ENCODE measurements at places on chromosomes 4 and X.

- DNase-seq: no peak
These were observed 13.2 kb upstream of the IRF2 start for GRCh38 chr4:184487503-184487902.

DNA sequence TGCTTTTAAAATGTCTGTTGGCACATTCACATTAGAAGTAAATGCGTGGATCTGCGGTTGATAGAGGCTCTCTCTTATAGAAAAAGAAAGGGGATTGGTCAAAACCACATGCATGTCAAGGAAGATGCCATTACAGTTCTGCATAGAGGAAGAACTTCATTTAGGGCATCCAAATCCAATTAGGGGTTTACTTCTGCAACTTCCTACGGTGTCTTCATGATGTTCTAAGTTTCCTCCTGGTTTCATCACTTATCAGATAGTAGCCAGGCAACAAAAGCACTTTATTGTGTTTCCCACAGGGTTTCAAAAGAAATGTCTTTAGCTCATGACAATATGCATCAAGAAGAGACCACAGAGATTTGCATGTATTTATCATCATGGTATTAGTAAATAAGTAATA is 136.0 kb upstream of the HPGD start:
- no peak for DNase-seq

DNA sequence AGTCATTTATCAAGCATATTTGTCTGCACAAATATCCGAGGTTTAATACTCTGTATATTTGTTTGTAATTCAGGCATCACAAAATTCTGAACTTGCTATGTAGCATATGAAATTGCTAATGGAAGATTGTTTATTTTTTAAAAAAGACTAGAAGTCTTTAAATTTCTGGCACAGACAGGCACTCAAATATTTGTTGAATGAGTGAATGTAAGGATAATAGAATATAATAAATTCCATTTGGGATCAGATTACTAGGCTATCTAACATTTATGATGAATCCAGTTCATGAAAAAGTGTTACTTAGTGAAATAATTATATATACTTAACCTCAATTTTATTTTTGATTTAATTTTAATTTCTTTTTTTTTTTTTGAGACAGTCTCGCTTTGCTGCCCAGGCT is 30.4 kb upstream of the TEC start:
- DNase-seq: no peak

GRCh38 chr4:110106931-110107296 is 91.5 kb downstream of the ELOVL6 start:
- DNase-seq: no peak

DNA sequence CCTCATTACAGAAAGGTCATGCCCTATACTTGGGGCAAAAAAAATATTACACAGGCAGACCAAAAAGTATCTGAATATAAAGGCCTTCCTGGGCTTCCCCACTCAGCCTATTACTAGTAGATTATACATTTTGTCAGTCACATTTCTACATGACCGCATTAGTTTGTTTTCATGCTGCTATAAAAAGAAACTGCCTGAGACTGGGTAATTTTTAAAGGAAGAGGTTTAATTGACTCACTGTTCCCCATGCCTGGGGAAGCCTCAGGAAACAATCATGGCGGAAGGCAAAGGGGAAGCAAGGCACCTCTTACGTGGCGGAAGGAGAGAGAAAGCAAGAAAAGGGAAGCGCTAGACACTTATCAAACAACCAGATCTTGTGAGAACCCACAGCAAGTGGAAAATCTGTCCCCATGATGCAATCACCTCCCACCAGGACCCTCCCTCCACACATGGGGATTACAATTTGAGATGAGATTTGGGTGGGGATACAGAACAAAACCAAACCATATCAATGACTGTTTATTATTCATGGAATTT is 1312.0 kb downstream of the PCDH7 start:
- no peak for DNase-seq

DNA sequence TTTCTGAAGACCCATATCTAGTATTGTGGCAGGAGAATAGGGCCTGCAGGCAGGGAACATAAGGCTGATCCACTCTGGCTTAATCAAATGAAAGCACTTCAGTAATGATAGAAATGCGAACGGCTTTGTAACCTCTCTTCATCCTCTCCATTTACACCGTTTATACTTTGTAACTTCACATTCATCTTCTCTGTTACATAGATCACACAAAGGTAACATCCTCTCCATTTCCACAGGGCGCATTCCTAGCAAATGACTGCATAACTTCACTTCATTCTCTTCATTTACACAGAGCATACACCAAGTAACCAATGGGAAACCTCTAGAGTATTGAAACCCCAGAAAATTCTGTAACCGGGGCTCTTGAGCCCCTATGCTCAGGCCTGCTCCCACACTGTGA is 65.5 kb upstream of the SLC34A2 start:
- no peak for DNase-seq

DNA sequence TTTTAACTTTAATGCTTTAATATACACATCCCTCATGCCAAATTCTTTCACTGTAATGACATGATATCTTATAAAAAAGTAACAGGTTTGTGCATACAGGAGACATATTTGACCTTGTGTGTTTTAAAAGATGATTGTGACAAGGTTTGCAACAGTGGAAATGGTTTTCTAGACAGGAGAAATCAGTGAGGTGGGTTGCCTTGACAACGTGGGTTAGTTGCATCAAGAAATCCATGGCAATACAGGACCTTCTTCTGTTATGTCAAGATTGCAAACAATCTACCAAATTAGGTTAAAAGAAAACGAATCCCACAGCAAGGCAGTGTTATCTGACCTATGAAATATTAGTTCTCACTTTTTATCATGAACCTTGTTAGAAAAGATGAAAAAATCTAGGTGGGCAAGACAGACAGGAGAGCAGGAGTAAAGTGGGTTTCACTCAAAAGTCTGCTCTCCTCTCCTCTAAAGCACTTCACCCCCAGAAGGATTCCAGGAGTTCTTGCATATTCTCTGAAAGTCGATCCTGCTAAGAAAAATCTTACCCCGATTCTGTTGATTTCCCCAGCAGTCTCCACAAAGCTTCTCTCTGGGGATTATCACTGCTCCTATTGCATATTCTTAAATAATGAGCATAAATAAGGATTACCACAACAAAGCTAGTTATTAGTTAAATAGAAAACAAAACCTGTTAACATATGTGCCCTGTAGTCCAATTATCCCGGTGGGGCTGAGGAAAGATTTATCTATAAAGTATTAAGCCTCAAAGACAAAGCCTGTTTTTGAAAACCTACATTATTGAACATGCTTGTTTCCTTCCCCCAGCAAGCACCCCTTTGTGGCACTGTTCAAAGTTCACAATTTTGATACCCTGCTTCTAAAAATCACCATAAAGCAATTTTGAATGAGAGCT is 71.0 kb downstream of the TMA16 start:
- DNase-seq: no peak

GRCh38 chr4:172758586-172759340 is 409.8 kb upstream of the GALNT7 start:
- no peak for DNase-seq

GRCh38 chr4:142671516-142671915 is 174.6 kb downstream of the INPP4B start:
- DNase-seq: no peak

GRCh38 chrX:154090731-154091130 is 6.8 kb downstream of the MECP2 start:
- DNase-seq: no peak

DNA sequence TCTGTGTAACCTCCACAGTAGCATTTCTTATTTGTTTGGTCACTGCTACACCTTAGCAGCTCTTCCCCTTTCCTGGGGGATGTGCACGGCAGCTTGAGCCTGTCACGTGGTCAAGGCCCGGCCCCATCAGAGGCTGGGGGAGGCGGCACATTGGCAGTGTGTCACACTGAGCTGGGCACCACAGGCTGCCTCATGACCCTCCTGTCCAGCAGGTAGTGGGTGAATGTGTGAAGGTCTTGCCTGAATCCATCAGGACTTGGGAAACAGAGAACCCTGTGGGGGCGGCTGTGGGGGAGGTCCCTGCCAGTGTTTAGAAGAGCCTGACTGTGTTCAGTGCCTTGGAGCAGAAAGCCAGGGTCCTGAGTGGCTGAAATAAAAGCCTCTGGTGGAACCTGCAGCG is 33.2 kb downstream of the WFS1 start:
- DNase-seq: no peak

DNA sequence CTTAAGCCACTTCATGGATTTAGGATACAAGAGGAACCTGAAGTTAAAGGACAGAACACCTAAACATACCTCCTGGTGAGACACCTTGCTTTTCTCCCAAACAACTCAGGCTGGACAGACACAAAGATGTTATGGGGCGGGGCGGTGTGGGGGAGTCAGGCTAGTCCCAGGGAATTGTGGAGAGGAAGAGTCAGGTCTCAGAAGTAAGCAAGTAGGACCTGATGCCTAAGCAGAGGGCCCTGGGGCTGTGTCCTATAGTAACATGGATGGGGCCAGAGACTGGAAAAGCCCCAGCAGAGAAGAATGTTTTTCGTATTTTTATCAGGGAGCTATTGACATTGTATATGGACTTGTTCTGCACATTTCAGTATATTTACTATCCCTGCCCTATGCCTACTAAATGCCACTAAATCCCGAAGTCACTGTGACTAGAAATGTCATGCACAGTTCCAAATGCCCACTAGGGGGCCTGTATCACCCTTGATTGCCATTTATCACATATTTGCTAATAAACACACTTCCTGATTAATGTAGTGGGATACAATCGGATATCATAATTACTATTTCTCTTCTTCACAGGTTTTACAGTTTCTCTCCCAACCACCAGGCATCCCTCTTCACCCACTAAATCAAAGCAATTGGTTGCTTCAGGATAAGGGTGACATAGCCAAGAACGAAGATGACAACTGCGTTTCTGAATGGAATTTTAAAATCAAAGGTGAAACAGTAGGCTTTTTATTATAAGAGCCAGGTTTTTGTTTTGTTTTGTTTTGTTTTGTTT is 23.8 kb upstream of the ARHGAP10 start:
- peak; percentile 19 for DNase-seq

DNA sequence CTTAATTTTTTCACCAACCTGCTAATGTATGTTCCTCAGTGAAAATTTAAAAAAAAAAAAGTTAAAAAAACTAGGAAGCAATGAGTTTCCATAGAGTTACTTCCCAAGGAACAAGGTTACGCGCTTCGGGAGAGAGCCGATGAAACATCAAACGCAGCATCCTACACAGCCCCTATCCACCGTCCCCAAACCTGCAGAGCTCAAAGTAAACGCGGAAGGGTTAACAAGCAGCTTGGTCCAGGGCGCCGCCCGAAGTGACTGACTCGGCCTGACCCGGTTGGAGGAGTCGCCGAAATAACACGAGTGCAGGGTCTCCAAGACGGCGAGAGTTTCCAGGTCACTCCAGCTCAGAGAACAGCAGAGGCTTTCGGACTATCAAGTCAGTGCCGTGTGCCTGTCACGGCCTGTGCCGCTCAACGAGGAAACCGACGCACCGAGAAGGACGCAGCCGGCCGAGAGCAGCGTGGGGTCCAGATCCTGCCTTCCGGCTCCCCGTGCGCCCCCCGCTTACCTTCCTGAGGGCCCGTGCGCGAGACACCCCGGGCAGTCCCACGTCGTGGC is 512 bp downstream of the NOP14 start:
- peak; percentile 57 for DNase-seq

- DNase-seq: no peak
These were observed 37.5 kb downstream of the CBR4 start for GRCh38 chr4:168972596-168972995.

GRCh38 chr4:110621839-110622751 is 782 bp downstream of the PITX2 start:
- DNase-seq: no peak

DNA sequence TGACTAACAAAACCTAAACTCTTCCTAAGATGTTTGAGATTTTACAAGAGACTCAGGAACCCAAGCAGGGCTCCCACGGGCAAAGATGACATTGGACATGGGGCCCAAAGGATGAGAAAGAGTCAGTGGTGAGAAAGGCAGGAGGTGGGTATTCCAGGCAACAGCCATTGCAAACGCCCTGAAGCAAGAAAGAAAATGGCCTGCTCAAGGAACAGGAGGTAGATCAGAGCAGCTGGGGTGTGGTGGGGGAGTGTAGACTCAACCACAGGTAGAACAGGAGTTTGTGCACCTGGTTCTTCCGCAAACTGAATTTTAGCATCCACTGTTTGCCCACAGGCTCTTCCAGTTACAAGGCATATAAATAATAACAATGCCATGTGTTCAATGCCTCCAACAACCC is 3.3 kb downstream of the PPP2R2C start:
- no peak for DNase-seq

GRCh38 chrX:136480383-136480782 is 7.4 kb upstream of the BRS3 start:
- DNase-seq: no peak

DNA sequence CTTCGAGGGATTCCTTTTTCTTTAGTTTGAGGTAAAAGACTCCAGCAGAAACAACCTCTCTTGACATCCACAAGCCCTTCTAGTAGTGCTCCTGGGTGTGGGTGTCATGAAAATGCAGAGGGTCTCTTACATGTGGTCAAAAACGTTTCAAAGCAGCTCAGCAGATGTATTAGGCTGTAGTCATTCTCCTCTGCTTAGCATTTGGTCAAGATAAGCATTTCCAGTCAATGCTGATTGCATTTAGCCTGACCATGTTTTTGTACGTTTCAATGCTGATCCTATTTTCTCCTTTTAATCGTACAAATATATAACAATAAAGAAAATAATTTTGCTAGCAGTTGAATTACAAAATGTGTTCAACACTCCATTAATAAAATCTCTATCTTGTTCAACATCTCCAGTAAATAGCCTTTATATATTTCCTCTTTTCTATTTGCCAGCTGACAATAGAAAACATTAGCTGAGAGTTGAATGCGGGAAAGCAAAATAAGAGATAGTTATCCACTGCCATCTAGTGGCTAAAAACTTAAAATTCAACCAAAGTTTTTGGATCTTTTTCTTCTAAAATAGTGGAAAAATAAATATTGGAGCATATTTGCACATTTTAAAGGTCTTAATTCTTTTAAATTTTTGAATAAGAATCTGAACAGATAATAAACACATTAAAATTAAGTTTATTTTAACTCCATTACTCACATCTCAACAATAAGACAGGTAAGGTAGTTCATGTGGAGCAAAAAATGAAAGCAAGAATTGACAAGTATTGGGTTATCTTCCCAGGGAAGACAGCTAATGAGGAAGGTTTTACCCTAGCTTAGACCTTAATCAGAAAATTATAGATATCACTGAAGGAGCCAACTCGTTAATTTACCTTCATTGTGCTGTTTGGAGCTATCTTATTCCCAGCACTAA is 15.2 kb upstream of the PACRGL start:
- DNase-seq: no peak

GRCh38 chrX:10310511-10310910 is 153.7 kb downstream of the CLCN4 start:
- no peak for DNase-seq

GRCh38 chr4:23456864-23457263 is 433.0 kb downstream of the PPARGC1A start:
- no peak for DNase-seq

DNA sequence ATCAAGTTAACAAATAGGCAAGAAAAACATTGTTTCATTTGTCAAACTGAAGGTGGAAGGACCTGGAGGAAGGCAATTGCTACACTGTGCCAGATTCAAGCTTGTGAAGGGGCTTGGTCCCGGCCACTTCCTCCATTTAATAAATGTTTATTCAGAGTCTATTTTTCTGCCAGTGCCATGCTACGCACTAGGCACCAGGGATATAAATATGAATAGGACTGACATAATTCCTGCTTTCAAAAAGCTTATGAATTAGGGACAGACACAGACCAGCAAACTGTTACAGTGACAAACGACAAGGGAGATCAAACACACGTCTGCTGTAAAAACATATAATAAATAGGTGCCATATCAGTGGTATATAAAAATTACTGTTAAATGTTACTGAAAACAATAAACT is 571 bp downstream of the TLR6 start:
- no peak for DNase-seq
